ENCODE measurements at places on chromosomes 3 and 15.

GRCh38 chr3:187957582-187957981 is 196.4 kb upstream of the LPP start:
- DNase-seq: no peak
- peaks cover 55% of the 10 kb centered on the region for H3K4me1 ChIP-seq
- H3K4me3 ChIP-seq: no peak overlapping the region
- no peak overlapping the region for H3K27ac ChIP-seq

GRCh38 chr3:194494951-194495374 is 8.2 kb upstream of the ATP13A3 start:
- H3K27me3 ChIP-seq: no peaks in the 10 kb centered on the region
- H3K4me1 ChIP-seq: peaks cover 41% of the 10 kb centered on the region
- H3K4me3 ChIP-seq: no peak overlapping the region
- no peak overlapping the region for H3K27ac ChIP-seq
- no peaks in the 10 kb centered on the region for H3K36me3 ChIP-seq
- no peak for DNase-seq

- H3K27ac ChIP-seq: no peak overlapping the region
- H3K27me3 ChIP-seq: peaks cover 7% of the 10 kb centered on the region
- no peaks in the 10 kb centered on the region for H3K4me1 ChIP-seq
- no peak for DNase-seq
- H3K36me3 ChIP-seq: no peaks in the 10 kb centered on the region
- H3K4me3 ChIP-seq: no peak overlapping the region
These were observed 37.8 kb upstream of the GOLM2 start for GRCh38 chr15:44250566-44251205.

DNA sequence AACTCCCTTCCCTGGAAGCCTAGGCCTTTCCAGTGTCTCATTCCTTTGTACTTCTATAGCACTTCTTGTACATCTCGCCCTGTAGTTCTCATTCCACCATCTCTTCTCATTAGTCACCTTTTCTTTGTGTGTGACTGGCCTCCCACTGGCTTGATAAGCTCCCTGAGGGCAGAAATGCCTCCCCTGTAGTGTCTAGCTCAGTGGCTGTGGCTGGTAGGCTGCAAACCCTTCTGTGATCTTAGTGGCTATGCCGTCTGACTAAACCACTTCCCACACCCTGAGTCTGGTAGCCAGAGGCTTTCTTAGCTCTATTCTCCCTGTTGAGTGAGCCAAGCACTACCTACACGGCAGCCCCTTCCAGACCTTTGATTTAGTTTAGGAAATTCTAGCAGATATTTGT is 24.4 kb upstream of the TNFAIP8L3 start:
- no peak overlapping the region for H3K27ac ChIP-seq
- H3K36me3 ChIP-seq: peaks cover 2% of the 10 kb centered on the region
- H3K4me1 ChIP-seq: peaks cover 4% of the 10 kb centered on the region
- H3K27me3 ChIP-seq: peaks cover 26% of the 10 kb centered on the region

- H3K27ac ChIP-seq: peak overlapping the region; percentile 69
- no peaks in the 10 kb centered on the region for H3K36me3 ChIP-seq
- peaks cover 36% of the 10 kb centered on the region for H3K4me1 ChIP-seq
- peak overlapping the region; percentile 46 for H3K4me3 ChIP-seq
- no peak for DNase-seq
These were observed 105.9 kb upstream of the HERC1 start for GRCh38 chr15:63939531-63940130.

DNA sequence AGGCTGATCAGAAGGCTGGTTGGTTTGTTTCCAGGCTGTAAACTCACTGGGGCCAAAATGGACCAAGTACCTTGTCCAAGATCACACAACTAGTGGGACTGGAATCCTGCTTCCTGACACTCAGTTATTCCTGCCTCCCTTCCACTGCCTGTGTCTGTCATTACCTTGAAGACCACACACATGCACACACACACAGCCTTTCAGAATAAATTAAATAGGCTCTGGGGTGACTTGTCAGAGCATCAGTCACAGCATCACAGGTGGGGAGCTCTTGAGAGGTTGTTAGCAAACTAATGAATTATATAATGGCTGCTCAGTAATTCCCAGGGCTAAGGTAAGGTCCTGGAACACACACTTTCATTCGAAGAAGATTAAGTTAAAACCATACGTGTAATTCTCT is 231.8 kb downstream of the UACA start:
- no peak for DNase-seq
- H3K36me3 ChIP-seq: peaks cover 1% of the 10 kb centered on the region
- no peak overlapping the region for H3K4me3 ChIP-seq
- peaks cover 76% of the 10 kb centered on the region for H3K4me1 ChIP-seq

DNA sequence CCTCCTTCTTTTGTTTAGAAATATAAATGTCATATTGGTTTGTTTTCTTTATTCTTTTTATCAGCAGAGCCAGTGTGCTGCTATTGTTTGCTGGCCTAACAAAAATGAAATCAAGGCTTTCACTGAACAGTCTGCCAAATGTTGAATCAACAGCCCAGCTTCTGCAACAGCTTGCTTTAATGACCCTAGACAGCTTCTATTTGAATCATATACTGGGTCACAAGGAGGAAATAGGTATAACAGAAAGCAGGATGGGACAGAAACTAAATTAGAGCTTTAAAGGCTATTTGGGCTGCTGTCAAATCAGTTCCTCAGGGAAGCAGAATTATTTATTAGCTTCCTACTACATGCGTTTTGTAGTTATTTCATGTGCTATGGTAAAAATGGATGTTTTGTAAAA is 12.1 kb upstream of the DNAJC13 start:
- no peak overlapping the region for H3K27ac ChIP-seq
- DNase-seq: no peak
- no peaks in the 10 kb centered on the region for H3K36me3 ChIP-seq

DNA sequence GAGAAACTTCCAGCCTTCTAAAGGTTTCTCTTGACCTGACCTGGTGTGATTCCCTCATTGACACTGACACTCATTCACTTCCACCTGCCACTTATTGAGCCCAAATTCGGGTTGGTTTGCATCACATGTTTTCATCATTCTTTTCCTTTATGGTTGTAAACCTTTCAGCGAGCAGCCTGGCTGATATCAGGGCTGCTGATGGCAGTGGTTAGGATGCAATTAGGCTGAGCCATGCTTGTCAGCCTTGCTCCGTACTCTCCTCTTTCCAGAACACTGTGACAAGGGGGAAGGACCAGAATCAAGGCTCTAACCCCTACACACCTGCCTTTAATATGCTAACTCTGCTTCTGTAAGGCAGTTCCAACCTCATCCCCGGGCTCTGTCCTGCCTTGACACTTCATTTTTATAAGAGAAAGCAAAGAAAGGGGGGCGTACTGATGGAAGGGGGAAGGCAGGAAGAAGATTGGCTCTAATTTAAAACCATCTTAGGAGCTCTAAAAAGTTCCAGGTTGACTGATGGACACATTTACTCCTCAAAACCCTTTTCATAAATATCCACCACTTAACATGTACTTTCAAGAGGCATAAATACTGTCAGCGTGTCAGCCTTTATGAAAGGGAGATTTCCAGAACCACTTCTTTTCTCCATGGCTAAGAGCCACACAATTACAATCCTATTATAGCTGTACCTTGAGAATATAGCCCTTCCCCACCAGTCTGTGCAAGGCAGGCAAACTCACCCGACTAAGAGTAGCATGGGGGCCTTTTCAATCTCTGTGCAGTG is 5.7 kb downstream of the NMNAT3 start:
- no peak for DNase-seq
- H3K4me1 ChIP-seq: peaks cover 11% of the 10 kb centered on the region
- no peak overlapping the region for H3K4me3 ChIP-seq
- H3K27ac ChIP-seq: no peak overlapping the region
- H3K27me3 ChIP-seq: no peaks in the 10 kb centered on the region

- no peaks in the 10 kb centered on the region for H3K4me1 ChIP-seq
- no peak for DNase-seq
- H3K36me3 ChIP-seq: no peaks in the 10 kb centered on the region
- H3K27ac ChIP-seq: no peak overlapping the region
- H3K4me3 ChIP-seq: no peak overlapping the region
- H3K27me3 ChIP-seq: no peaks in the 10 kb centered on the region
These were observed 432.7 kb downstream of the IL5RA start for GRCh38 chr3:2677501-2677900.

GRCh38 chr15:83078712-83079111 is 11.7 kb upstream of the BTBD1 start:
- H3K27ac ChIP-seq: no peak overlapping the region
- H3K4me1 ChIP-seq: no peaks in the 10 kb centered on the region
- peaks cover 3% of the 10 kb centered on the region for H3K36me3 ChIP-seq
- no peak for DNase-seq
- H3K27me3 ChIP-seq: peaks cover 24% of the 10 kb centered on the region

DNA sequence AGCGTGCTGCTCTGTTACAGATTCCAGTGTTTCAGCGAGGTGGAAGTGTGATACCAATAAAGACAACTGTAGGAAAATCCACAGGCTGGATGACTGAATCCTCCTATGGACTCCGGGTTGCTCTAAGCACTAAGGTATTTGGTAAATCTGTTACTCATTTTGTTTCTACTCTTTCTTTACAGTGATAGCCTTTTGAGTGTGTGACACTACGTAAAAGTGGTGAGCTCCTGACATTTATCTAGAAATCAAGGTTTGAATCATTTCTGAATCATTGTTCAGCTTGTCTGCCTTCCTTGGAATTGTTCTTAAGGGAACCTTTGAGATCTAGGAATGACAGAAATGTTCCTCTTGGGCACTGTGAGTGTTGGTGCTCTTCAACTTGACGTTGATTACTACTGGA is 11.2 kb upstream of the CAPN3 start:
- H3K4me3 ChIP-seq: no peak overlapping the region
- H3K27ac ChIP-seq: peak overlapping the region; percentile 79
- H3K36me3 ChIP-seq: peaks cover 11% of the 10 kb centered on the region
- H3K27me3 ChIP-seq: no peaks in the 10 kb centered on the region
- peaks cover 5% of the 10 kb centered on the region for H3K4me1 ChIP-seq

DNA sequence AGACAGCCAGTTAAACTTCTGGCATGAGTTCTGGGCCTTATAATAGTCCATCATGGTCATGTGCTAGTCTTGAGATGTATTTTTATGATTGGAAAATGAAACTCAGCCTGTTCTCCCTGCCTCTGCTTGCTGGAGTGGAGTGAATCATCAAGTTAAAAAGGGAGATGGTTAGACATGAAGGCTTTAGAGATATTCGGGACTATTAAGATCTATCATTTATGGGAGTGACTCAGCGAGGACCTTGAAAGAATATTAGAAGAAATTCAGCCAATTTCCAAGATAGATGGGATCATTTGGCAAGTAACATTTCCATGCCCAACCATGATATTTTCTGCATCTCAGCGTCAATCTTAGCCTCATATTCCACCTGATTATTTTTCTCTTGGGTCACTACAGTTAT is 79.8 kb downstream of the AGBL1 start:
- H3K4me1 ChIP-seq: no peaks in the 10 kb centered on the region
- no peak for DNase-seq
- no peaks in the 10 kb centered on the region for H3K36me3 ChIP-seq
- H3K4me3 ChIP-seq: no peak overlapping the region
- H3K27ac ChIP-seq: no peak overlapping the region

- H3K27ac ChIP-seq: no peak overlapping the region
- no peak overlapping the region for H3K4me3 ChIP-seq
- no peak for DNase-seq
These were observed 291.2 kb upstream of the C2CD4B start for GRCh38 chr15:62456011-62456920.

DNA sequence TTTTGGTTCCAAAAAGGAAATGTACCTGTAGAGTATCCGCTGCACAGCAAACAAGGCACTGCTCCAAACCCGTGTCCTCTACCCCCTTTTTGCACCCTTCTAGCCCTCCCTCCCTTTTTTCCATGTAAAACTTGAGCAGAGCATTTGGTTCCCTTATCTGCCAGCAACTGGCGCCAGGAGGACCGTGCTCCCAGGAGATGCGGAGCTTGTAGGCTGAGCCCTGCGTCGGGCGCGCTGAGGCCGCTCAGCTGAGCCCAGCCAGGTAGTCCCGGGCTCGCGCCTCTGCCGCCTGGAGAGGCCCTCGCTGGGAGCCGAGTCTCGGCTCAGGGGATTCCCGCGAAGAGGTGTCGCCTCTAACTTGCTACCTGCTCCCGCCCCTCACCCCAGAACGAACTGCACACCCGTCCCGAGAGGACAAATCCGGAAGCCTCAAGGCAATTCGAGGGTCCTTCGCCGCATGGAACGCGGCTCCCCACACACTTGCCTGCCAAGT is 575 bp downstream of the TRPM7 start:
- peak overlapping the region; percentile 95 for H3K4me3 ChIP-seq
- no peaks in the 10 kb centered on the region for H3K27me3 ChIP-seq
- peaks cover 65% of the 10 kb centered on the region for H3K4me1 ChIP-seq

- H3K27ac ChIP-seq: no peak overlapping the region
- H3K36me3 ChIP-seq: no peaks in the 10 kb centered on the region
- no peak overlapping the region for H3K4me3 ChIP-seq
- no peaks in the 10 kb centered on the region for H3K4me1 ChIP-seq
These were observed 567.3 kb upstream of the ZNF385D start for GRCh38 chr3:22318325-22318724.

DNA sequence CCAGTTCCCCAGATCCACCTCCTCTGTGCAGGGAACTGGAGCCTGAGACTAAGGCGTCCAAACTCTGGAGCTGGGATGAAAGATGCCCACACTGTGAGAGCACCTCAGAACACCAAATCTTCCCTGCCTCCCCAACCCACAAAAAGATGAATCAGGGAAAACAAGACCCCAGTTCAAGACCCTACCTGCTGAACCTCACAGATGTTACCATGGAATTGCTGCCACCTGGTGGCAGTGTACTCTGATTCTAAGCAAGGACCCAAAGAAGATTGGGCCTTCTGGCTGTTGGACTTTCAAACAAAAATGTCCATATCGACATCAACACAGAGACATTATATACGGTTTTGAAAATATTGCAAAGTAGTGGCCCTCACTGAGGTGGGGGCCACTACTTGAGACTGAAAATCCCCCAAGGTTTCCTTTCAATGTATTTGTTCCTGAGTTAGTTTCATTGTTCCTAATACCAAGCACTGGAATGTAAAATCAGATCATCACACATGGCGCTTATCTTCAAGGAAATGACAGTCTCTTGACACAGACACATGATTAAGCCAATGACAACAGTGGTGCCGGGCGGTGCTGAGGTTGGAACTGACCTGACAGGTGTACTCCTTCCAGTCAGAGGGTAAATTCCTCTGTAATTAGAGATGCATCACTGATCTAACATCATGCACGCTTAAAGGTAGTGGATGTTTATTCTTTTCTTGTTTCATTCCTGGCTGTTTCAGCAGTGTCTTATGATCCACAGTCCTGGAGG is 67.6 kb downstream of the SLC6A11 start:
- no peak overlapping the region for H3K4me3 ChIP-seq
- H3K27me3 ChIP-seq: peaks cover 18% of the 10 kb centered on the region
- DNase-seq: peak; percentile 7
- H3K4me1 ChIP-seq: no peaks in the 10 kb centered on the region
- H3K36me3 ChIP-seq: no peaks in the 10 kb centered on the region
- H3K27ac ChIP-seq: no peak overlapping the region

DNA sequence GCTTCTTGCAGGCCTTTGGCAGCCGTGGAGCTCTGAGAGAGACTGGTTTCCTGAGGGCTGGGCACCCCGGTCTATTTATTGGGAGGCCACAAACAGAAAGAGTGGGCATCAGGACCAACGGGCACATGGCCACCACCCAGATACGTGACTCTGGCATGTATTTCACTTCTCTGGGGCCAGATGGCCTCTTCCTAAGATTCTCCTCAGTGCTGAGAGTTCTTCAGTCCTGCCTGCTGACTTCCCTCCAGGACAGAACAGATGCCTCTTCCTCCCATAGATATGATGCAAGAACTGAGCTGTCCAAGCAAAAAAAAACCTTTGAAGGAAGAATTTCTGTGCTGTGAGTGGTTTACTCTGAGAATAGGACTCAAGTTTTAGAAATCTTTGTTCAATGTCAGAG is 107.7 kb downstream of the IGF2BP2 start:
- peak overlapping the region; percentile 5 for H3K27ac ChIP-seq
- peaks cover 5% of the 10 kb centered on the region for H3K27me3 ChIP-seq
- no peak for DNase-seq
- no peak overlapping the region for H3K4me3 ChIP-seq

Data from activated T-cell treated with anti-CD3 and anti-CD28 coated beads, Interleukin-2, amount 50 U/mL, for 72 hours (primary cell).